Neuronal stem cell (in vitro differentiated cells): ENCODE measurements at places on chromosomes 7 and 10.
A peak's percentile ranks its signal among the peaks of the same experiment; 100 is the strongest.

- DNase-seq: peak; percentile 70
Observed at GRCh38 chr10:34815185-34816084, at the start of gene PARD3. PARD3 (minus strand) TSS chr10:34815296; CDS start chr10:34814995, 301 bp downstream.

DNA sequence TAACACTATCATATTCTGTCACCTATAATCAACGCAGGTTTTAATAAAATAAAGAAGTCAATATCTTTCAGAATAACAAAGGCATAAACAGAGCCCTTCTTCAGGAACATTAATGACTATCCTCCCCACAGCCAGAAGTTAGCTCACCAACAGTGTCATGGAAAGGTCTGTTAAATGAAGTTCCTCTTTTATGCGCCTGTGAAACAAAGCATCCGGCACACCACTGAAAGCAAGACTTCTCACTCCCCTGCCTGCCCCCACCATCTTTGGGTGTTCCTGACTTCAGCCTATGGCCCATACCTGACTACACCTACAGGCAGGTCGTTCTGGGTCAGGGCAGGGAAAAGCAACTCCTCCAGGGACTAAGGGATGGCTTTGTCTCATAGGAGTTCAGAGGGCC, 205.4 kb downstream of the FANK1 start:
- DNase-seq: no peak

DNA sequence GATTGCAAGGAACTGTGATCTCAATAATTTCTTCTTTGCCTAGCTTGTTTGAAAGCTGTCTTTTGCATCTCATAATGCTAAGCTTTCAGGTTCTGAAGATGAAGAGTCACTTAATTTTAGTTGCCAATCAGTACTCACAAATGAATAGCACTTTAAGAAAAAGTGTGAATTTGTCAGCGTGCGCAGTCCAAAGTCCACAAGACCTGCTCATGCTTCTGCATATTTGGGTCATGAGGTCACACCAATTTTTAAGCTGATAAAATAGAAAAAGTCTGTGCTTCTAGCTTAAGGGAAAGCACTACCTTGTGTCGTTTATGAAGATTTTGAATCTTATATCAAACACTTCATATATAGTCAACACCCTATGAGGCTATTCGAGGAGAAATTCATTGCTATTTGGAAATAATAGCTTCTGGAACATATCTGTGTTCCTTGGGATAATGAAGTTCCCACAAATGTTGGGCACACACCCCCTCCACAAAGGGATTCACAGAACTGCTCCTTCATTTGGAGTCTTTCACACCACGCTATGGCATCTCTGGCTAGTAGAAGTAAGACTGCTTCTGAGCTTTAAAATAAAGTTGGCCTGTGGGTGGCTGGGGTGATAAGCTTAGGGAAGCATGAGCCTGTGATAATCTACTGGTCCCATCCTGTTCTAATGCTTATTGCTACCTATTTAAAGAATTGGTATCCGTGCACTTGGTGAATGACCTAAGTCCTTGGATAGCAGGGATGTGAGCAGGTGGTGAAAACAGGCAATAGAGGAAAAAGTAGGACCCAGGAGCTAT, 33.3 kb downstream of the A1CF start:
- no peak for DNase-seq

DNA sequence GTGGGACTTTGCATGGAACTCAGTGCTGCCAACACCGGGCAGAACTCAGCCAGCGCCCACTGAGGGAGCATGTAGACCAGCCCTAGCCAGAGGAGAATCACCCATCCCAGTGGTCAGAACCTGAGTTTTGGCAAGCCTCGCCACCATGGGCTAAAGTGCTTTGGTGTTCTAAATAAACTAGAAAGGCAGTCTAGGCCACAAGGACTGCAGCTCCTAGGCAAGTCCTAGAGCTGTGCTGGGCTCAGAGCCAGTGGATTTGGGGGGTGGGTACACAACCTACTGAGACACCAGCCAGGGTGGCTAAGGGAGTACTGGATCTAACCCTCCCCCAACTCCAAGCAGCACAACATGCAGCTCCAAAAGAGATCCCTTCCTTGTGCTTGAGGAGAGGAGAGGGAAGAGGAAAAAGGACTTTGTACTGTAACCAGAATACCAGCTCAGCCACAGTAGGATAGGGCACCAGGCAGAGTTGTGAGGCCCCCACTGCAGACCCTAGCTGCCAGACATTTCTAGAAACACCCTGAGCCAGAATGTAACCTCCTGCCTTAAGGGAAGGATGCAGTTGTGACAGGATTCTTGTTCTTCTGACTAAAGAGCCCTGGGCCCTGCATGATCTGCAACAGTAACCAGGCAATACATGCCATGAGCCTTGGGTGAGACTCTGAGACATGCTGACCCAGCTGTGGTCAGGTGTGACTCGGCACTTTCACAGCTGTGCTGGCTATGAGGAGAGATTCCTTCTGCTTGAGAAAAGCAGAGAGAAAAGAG, 24.4 kb downstream of the GSDME start:
- no peak for DNase-seq

- no peak for DNase-seq
Observed at GRCh38 chr10:15457382-15457781, 86.3 kb upstream of the FAM171A1 start.

DNA sequence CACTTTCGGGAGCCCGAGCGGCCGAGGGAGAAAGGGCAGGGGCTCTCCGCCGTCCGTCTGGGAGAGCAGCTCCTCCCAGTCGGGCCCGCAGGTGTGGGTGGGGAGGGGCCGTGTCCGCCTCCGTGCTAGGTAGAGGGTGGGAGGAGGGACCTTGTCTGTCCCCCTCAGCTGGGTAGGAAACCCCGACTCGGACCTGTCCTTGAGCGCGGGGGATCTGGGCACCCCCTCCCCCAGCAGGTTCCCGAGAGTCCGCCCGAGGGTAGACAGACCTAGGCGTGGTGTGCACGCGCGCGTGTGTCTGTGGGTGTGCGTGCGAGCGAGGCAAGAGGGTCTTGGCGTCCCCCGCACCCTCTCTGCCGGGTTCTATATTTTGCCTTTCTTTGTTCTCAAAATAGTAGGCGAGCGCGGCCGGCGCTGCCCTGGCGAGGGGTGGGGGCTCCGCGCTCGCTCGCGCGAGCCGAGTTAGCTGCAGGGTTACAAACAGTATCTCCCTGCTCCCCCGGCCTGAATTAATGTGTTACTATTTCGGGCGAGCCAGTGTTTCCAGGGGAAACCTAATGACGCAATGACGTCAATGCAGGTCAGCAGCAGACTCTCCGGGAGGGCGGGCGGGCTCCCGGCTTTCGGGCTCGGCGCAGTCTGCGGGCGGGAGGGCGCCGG, 73.9 kb upstream of the LEP start:
- no peak for DNase-seq

- DNase-seq: no peak
Observed at GRCh38 chr10:106136175-106136574, 1028.3 kb downstream of the SORCS1 start.

GRCh38 chr7:29518616-29519015, 45.0 kb upstream of the PRR15 start:
- no peak for DNase-seq

- DNase-seq: no peak
Observed at GRCh38 chr10:126902157-126902556, 3.1 kb upstream of the DOCK1 start.

DNA sequence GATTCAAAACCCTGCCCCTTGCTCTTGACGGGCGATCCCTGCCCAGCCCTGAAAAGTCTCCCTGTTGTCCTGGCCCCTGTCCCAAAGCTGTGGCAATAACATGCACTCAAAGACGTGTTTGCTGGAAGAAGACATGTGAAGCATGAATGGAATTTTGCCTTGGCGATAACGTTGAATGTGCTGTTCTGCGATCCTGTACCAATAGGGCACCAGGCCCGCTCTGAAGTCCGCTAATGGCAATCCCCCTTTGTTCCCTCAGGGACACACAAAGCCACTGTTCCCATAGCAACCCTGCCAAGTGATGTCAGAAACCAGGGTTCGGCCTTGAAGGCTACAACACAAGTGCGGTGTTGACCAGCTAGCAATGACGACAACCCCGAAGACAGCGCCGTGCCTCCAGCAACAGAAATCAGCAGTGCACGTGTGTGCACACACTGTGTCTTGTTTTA, 284.6 kb downstream of the KLF6 start:
- DNase-seq: peak; percentile 89

- no peak for DNase-seq
Observed at GRCh38 chr7:37706804-37707203, 23.2 kb downstream of the GPR141 start.

- DNase-seq: no peak
Observed at GRCh38 chr10:115001506-115002381, 63.7 kb downstream of the TRUB1 start.

GRCh38 chr7:64687249-64687648, 21.3 kb downstream of the ZNF107 start:
- no peak for DNase-seq

GRCh38 chr10:100890673-100891317, 22.0 kb upstream of the SLF2 start:
- DNase-seq: no peak

DNA sequence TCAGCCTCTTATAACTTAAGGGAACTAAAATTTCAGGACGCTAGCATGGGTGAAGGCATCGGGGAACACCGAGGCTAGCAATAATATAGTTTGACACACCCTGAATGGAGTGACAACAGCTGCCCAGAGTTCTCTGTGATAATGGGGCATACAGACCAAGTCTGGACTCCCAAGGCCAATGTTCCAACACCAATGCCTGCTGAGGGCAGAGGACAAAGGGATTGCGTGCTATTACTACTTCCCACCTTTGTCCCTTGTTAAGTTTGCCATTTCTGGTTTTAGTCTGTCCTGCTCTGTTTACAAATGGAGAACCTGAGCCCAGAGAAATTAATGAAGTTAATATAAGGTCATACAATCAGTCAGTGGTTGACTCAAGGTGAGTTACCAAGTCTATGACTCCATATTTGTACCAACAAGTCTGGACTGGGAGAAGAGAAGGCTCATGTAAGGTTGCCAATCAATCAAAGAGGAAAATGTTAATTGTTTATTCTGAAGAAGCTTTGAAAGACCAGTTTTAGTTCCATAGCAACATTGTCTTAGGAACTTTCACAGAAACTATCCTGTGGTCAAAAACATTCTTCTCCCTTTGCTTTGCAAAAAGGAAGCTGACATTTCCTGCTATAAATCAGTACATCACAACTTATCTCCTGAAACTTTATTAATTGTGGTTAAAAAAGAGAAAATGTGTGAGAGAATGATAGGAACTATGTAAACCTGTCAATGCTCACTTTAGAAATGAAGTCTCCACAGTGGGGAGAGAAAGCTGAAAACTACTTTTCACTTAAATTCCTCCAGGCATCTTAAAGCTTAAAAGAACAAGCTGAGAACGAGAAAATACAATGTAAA, 74.5 kb downstream of the CCDC6 start:
- no peak for DNase-seq

- no peak for DNase-seq
Observed at GRCh38 chr7:96184783-96185182, 137.1 kb downstream of the SLC25A13 start.

GRCh38 chr7:120404042-120404441, 131.1 kb downstream of the KCND2 start:
- DNase-seq: no peak

DNA sequence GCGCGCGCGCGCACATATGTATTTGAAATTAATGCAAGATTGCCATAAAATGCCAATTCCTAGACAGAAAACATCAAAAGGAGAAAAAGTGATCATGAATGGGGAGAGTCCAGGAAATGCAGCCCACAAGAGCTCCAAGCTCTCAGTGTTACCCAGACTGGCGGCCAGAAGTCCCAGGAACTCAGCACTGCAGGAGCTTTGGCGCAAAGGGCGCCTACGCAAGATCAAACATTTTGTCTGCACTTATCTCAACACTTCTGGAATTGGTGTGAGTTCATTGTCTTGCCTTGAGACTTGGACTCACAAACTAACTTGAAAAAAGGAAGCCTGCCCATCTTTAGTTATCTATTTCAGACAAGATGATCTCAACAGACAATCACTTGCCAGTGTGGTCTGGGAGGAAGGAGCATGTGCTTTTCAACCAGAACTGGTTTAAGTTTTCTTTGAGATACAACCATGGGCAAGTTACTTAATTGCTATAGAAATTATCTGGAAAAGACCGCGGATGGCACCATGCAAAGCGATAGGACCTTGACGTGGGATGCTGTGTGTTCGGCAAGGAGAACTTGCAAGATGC, 77.2 kb downstream of the KIAA1549 start:
- no peak for DNase-seq

- DNase-seq: no peak
Observed at GRCh38 chr7:123917878-123918277, 7.2 kb upstream of the SPAM1 start.

GRCh38 chr10:104336821-104337467, 1.3 kb downstream of the ITPRIP start:
- no peak for DNase-seq

DNA sequence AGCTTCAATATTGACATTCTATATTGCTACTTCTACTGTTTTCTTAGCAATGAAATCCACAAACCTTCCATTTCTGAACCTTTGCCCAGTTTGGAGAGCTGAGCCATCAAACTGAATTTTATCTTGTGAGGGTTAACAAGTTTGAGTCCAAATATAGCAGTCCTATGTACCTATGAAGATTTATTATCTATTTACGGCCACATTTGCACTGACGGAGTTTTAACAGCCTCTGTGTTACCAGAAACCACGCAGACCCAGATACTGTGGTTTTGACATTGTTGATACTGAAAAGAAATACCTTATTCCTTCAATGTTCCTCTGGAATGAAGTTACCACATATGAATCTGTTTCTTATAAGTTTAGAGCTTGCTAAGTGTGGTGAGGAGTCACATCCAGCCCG, 172.6 kb downstream of the FGFR2 start:
- no peak for DNase-seq

GRCh38 chr7:50324113-50324512, 19.6 kb downstream of the IKZF1 start:
- no peak for DNase-seq

DNA sequence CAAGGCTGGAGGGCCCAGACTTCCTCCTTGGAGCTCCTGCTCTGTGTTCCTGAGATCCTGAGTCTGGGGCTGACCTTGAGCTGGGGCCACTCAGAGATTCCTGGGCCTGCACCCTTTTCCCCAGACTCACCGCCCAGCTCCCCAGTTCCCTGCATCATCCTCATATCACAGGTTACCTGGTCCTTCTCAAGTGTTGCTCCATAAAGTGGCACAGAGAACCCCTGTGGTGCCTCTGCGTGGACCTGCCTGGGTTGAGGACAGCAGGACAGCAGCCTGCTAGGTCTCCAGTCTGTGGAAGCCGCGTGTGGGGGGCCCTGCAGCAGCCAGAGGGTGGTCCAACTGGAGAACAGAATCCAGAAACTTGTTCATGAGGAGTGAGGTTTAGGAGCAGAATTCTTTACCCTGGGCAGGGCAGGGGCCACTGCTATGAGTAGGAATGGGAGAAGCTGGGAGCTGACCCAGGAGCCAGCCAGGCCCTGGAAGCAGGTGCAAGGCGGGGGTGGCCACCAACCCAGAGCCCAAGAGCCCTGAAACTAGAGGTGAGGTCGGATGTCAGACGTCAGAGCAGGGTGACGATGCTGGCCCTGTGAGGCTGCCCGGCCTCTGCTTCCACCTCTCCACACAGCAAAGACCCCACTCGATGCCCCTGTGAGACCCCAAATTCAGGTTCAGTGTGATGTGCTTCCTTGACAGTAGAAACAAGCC, 299.4 kb downstream of the TCERG1L start:
- DNase-seq: no peak

- DNase-seq: peak; percentile 46
Observed at GRCh38 chr7:1668396-1669063, 1.5 kb upstream of the ELFN1 start.
